AG09319 (cell line): ENCODE measurements at places on chromosomes 5 and 9.

- DNase-seq, result no peak
Observed at GRCh38 chr5:81233080-81233634, at the start of gene CKMT2. Gene CKMT2, plus strand, starts transcription at chr5:81233322. Its CDS starts 17,811 bp downstream, at chr5:81251133.

DNA sequence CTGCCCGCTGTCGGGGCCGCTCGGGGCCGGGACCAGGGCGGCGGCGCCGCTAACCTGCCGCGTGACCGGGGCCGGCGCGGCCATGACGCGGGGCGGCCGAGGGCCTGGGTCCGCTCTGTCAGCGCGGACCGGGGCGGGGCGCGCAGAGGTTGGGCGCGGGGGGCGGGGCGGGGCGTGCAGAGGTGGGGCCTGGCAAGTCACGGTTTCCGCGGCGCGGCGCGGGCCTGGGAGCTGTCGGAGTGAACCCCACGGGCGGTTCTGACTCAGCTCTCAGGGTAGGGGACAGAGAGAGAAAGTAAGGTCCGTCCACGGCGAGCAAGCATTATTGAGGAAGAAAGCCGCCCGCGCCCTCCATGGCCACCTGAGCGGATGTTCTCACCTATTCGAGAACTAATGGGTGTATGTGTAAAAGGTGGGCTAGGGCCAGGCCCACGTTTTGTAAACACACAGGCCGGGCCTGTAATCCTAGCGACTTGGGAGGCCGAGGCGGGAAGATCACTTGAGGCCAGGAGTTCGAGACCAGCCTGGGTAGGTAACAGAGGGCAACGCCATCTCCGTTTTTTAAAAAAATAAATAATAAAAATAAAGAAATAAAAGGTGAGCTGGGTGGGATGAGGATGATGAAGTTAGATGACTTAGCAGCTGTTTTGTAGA is at the start of gene PRXL2C:
Gene PRXL2C (minus strand): TSS at position 120 of the 654 bp plus-strand sequence. CDS start 36 bp downstream, at position 84.
- peak; percentile 59 for DNase-seq

GRCh38 chr5:112917453-112917995 is 4.5 kb downstream of the REEP5 start:
- no peak for DNase-seq

GRCh38 chr5:59485629-59486439 is 407.7 kb downstream of the PDE4D start:
- DNase-seq, result no peak

DNA sequence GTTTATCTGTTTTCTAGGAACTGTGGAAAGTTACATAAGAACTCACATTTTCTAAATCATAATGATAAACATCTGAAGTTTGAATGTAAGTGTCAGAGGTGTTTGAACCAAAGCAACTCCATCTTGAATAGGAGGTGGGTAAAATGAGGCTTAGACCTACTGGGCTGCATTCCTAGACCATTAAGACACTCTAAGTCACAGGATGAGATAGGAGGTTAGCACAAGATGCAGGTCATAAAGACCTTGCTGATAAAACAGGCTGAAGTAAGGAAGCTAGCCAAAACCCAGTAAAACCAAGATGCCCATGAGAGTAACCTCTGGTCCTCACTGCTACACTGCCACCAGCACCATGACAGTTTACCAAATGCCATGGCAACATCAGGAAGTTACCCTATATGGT is 297.7 kb upstream of the POU5F2 start:
- DNase-seq, result no peak

- DNase-seq, result no peak
Observed at GRCh38 chr5:145934276-145934675, 2.1 kb upstream of the SH3RF2 start.

DNA sequence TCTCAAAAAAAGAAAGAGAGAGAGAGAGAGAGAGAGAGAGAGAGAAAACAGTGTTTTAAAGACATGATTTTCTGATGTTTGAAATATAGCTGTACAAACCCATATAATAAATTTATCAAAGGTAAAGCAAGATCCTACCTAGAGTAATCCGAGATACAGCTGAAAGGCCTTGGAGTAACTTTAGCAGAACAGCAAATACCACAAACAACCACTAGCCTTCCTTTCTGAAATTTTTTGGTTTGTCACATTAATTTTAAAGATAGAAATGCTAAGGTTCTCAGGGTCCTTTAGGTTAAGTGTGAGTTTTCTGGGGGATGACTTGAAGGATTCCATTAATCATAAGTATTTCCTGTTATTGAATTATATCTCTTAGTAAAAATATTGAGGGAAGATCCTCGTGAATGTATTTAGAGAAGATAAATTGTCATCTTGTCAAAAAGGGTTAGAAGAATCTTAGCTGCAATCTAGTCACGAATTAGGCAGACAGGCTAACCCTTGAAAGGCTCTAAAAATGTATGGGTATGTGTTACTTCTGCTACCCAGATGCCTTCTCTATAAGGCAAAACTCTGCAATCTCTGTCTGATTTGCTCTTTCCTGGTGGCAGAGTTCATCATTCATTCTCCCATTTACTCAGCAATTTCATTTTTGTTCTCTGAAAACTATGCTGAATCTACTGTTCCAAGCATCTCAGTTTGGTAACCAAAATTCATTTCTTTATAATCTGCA is 27.3 kb downstream of the F2RL2 start:
- no peak for DNase-seq

- DNase-seq, result no peak
Observed at GRCh38 chr9:33117306-33117705, 40.8 kb upstream of the SMU1 start.

DNA sequence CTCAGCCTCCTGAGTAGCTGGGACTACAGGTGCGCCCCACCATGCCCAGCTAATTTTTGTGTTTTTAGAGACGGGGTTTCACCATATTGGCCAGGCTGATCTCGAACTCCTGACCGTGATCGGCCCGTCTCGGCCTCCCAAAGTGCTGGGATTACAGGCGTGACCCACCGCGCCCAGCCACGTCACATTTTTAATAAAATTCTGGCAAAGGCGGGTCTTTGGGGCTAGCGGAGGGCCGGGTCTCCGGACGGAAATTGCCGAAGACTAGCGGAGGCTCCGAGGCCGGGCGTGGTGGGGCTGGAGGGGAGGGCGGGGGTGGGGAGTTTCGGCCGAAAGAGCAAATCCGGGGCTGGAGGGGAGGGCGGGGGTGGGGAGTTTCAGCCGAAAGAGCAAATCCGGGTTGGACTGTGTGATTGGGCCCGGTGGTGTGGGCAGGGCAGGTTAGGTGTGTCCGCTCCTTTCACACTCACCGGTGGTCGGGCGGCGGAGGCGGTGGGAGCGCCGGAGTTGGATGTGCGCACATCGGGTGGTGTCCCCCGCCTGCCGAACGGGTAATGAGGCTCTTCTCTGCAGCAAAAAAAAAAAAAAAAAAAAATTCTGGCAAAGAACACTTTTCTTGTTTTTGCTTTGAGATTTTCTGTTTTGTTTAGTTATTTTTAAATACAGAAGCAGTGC is 27.1 kb downstream of the RUFY1 start:
- no peak for DNase-seq

DNA sequence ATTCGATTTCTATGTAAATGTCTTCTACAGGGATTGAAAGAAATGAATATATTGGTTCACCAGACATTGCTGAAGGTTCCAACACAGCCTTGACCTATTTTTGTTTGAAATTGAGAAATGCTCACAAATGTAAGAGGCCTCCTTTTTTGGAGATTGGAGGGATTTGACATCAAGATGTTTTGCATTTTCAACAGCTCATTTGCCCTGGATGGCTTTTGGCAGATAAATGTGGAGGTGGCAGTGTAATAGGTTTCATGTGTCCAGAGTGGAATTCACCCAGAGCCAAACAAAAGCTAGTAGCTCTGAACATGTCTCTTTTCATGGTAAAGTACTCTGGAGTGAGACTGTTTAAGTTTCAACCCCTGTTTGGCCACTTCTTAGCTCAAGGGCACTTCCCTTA is 77.3 kb downstream of the PALM2AKAP2 start:
- DNase-seq, result peak; percentile 23

DNA sequence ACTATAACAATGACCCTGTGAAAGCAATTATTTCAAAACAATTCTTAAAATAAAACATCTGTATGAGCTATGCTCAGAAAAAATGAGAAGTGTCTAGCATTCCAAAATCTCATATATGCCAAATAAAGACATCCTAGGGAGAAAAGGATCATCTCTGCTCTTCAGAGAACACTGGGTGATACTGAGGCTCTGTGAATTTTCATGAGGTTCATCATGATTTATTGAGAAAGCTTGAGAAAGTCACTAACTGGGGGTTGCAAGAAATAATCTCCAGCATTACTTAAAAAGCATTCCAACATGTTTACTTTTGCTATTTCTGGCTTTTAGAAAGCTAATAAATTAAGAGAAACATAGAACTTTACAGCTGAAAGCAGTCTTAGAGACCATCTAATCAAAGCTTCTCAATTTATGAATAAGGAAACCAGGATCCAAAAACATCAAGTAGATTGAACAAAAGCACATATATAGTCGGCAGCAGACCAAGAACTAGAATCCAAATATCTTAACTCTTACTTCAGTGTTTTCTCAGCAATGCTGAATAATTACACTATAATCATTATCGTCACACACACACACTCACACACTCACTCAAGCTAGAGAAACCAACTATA is 372.8 kb downstream of the NR2F1-AS1 start:
- no peak for DNase-seq

DNA sequence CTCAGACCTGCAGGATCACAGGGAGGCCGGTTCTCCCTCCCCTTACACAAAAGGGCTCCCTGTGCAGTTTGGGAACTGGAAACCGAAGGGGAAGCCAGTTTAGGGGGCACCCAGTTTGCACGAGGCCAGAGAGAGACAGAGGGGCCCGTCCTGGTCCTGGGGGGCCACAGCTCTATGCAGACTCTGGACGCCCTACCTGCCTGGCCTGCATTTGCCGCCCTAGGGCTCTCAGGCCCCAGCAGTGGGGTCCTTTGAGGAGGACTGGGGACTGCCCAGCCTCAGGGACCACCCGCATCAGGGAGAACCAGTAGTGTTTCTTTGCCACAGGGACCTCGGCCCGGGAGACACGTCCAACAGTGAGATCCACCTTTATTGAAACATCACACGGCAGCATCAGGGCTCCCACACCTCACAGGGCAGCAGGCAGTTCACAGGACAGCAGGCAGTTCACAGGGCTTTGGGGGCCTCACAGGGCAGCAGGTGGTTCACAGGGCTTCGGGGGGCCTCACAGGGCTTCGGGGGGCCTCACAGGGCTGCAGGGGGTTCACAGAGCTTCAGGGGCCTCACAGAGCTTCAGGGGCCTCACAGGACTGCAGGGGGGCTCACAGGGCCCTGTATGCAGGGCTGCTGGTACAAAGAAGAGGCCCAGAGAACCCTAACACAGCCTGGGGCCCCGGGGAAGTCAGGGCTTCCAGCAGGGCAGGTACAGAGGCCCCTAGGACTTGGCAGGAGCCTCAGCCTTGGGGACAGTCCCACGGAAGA is 648 bp upstream of the NSMF start:
- no peak for DNase-seq

DNA sequence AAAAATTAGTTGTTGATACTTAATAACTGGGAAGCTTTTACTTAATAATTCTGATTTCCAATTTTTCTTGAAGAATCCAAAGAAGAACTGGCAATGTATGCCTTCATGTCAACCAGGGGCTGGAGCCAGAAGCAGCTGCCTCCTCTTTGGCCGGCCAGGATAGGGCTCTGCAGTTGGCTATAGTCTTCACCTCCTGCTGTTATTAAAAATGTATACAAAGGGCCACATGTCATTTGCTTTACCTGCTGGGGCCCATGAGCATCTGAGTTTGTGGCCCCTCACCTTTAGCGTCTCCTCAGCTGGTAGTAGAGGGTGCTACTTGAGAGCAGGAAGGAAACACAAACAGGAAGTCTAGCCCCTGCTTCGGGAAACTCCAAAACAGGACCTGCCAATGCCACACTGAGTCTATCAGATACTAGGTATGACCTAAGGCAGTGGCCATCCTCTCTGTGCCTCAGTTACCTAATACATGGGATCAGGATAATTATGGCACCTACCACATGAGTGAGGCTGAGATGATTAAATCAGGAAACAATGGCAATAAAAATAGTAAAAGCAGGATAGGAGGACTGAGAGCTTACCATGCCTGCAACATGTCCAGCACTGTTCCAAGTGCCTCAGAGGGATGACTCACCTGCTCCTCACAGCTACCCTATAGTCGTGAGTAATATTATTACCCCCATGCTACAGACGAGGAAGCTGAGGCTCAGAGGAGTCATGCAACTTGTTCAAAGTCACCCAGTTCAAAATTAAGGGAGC is 21.3 kb downstream of the CCDC69 start:
- no peak for DNase-seq

- DNase-seq, result no peak
Observed at GRCh38 chr9:114027159-114027862, 50.8 kb downstream of the AMBP start.

GRCh38 chr5:132099076-132099748 is 25.6 kb downstream of the CSF2 start:
- no peak for DNase-seq

DNA sequence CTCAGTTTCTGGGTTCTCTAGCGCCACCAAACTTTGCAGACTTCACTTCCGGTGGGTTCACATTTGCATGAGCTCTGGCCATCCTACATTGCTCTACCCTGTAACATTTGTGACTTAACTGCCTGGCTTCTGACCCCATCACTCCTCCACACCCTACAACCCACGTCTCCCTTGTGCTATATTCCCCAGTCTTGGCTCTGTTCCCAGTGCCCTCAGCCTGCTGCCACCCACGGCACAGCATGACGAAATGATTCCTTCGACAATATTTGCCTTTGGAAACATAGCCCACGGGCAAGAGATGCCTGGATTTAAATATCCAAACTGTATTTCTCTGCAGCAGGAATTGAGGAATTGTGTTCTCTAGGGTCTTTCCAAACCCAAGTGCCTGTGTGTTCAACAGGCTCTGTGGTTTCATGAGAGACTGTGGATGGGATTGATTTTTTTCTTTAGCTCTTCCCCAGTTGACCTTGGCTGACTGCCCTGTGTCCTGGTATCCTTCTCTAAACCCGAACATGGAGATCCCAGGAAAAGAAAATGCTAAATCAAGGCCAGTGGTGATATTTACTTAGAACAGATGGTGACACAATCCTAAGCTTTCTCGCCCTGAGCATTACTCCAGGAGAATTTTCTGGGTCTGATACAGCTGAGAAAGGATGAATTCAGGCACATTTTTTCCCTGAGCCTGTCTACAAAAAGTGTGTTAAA is 44.4 kb upstream of the GRIA1 start:
- no peak for DNase-seq

GRCh38 chr5:75130818-75131349 is 78.5 kb upstream of the GCNT4 start:
- DNase-seq, result no peak

GRCh38 chr5:95191330-95191729 is 93.6 kb downstream of the MCTP1 start:
- DNase-seq, result no peak

- no peak for DNase-seq
Observed at GRCh38 chr5:145775411-145775810, 59.7 kb downstream of the PRELID2 start.

DNA sequence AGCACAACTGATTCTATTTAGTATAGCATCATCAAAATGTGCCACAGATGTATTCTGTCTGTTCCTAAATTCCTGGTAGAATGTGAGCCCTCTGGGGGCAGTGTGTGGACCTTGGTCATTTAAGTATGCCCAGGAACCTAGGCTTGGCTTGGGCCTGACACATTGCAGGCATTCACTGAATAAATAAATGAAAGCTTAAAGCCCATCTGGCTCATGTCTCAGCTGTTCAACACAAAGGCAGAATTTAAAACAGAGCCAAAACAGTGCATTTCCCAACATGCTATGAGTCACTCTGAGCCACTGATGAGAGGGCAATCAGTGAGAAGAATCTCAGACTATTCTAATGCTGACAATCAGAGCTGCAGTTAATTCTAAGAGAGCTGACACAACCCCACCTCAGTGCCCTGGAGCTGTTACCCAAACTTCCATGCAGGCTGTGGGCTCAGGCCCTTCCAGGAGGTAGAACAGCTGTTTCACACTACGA is 8.1 kb downstream of the FAM193B start:
- DNase-seq, result peak; percentile 95
